ENCODE measurements at places on chromosomes 5 and 9. TPM values are rescaled to one million over a fixed set of nuclear protein-coding genes. Genes with fewer than 3 reads are reported as not detected.

DNA sequence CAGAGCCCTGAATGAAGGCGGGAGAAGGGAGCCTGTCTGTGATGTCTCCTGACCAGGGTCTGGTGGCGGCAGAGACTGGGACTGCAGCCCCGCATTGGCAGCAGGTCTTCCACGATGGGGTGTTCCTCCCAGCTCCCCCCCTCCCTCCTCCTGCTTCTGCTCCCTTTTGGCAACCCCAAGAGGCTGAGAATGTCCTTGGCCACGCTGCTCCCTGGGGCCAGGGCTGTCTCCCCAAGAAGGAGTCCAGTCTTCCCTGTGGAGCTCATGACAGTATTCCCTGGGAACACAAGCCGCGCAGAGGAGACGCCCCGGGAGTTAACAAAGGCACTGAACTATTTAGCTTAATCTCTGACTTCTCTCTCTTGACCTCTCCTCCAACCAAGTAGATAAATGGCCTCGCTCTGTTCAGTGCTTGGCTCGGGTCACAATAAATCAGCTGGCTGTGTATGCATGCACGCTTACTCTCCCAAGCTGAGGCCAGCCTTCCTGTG is 84.0 kb upstream of the NEURL1B start:
- no peaks in the 10 kb centered on the region for H3K27me3 ChIP-seq
- H3K4me3 ChIP-seq: no peak overlapping the region
- no peak for DNase-seq
- no peak overlapping the region for H3K27ac ChIP-seq

GRCh38 chr5:159864885-159865691 is 51.2 kb upstream of the ADRA1B start:
- H3K27me3 ChIP-seq: peaks cover 2% of the 10 kb centered on the region
- no peak for DNase-seq
- no peaks in the 10 kb centered on the region for H3K36me3 ChIP-seq
- H3K4me3 ChIP-seq: no peak overlapping the region
- no peak overlapping the region for H3K27ac ChIP-seq

- no peaks in the 10 kb centered on the region for H3K36me3 ChIP-seq
- H3K4me1 ChIP-seq: no peaks in the 10 kb centered on the region
- no peak overlapping the region for H3K4me3 ChIP-seq
- H3K27ac ChIP-seq: no peak overlapping the region
Measured at GRCh38 chr5:162068412-162068811, 839 bp downstream of the GABRG2 start.

DNA sequence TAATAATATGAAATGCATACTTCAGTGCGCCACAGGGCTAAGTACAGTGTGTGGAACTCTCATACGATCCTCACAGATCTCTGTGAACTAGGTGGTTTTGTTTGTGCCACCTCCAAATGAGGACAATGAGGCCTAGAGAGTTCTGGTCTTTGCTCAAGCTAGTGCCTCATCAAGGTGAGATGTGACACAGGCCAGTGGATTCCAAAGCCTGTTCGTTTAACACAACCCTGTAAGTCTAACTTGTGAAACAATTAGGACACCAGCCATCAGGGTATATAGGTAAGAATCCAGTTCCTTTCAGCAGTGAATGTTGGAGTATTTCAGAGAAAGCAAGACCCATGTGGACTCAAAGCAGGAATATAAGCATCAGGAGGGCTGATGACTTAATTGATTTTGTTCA is 130.7 kb upstream of the GAS1 start:
- no peak overlapping the region for H3K4me3 ChIP-seq
- no peaks in the 10 kb centered on the region for H3K36me3 ChIP-seq
- no peak overlapping the region for H3K27ac ChIP-seq
- H3K4me1 ChIP-seq: no peaks in the 10 kb centered on the region

DNA sequence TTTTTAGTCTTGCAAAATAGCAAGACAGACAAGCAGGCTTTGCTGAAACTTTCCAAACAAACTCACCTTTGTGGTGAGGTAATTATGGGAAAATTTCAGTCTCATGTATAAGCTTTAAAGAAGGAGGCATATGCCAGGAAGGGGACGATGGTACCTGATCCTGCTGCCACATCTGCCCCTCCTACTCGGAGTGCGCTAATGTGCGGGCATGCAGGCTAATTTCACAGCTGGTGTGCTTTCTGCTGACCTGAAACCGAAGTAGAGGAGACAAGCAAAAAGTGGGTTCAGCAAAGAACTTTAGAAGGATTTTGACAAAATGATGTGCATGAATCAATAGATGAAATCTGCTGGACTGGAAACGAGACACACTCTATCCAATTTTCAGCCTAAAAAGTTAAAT is 117.1 kb upstream of the IRX4 start:
- no peak overlapping the region for H3K27ac ChIP-seq
- H3K36me3 ChIP-seq: no peaks in the 10 kb centered on the region
- H3K4me3 ChIP-seq: no peak overlapping the region
- H3K4me1 ChIP-seq: no peaks in the 10 kb centered on the region

DNA sequence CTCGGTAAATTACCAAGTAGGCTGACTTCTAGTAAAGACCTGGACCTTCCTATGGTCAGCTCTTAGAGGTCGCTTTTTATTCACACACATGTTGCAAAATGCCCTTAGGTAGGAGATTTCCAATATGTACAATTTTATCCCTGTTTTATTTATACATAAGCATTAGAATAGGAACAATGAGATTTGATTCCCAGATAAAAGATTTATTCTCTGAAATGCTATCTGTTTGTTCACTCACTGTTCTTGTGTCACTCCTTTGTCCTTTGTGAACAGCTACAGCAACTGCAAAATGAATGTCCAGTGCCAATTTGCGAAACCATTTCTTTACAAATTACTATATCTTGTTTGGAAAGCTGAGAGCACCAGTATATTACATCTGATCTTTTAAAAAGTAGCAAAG is 991.5 kb upstream of the TYRP1 start:
- no peaks in the 10 kb centered on the region for H3K36me3 ChIP-seq
- no peaks in the 10 kb centered on the region for H3K27me3 ChIP-seq
- H3K4me1 ChIP-seq: no peaks in the 10 kb centered on the region
- H3K27ac ChIP-seq: no peak overlapping the region
- no peak overlapping the region for H3K4me3 ChIP-seq

GRCh38 chr5:154753792-154754191 is 1.4 kb upstream of the LARP1 start:
- H3K4me3 ChIP-seq: peak overlapping the region; percentile 65
- no peaks in the 10 kb centered on the region for H3K27me3 ChIP-seq
- H3K36me3 ChIP-seq: peaks cover 3% of the 10 kb centered on the region

- peaks cover 4% of the 10 kb centered on the region for H3K4me1 ChIP-seq
- DNase-seq: no peak
Measured at GRCh38 chr5:180830253-180831138, 27.9 kb upstream of the MGAT1 start.

DNA sequence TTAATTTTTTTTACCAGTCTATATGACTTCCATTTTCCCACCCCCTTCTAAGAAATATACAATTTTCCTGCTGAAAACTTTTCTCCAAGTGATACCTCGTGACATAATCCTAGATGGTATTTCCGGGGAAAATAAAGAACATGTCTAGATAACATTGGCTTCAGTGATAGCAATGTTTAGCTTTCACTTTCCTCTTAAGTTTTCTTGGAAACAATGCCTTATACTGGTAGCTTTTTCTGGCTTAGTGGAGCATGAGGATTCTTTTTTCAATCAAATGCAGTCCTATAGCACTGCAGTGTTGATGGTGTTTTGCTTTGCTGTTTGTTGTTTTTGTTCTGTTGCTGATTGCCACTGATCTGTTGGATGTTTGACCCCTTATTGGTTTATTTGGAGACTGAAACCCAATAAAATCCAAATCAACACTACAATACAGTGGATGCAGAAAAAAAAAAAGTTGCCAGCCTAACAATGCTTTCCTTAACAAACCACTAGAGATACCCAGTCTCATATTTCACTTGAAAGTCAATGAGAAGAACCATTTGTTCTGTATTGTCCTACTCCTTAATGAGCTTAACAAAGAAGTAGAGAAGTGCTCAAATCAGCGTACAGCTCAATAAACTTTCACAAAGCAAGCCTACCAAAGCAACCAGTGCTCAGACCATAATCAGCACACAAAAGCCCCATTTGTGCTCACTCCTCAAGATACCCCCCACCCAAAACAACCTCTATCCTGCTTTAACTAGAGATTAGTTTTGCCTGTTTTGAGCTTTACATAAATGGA is 74.2 kb upstream of the GRAMD2B start:
- DNase-seq: no peak
- H3K4me1 ChIP-seq: peaks cover 3% of the 10 kb centered on the region
- no peaks in the 10 kb centered on the region for H3K27me3 ChIP-seq
- H3K36me3 ChIP-seq: no peaks in the 10 kb centered on the region
- H3K4me3 ChIP-seq: no peak overlapping the region
- H3K27ac ChIP-seq: no peak overlapping the region

- H3K27me3 ChIP-seq: no peaks in the 10 kb centered on the region
- peak; percentile 48 for DNase-seq
- H3K27ac ChIP-seq: no peak overlapping the region
- H3K36me3 ChIP-seq: no peaks in the 10 kb centered on the region
- peaks cover 15% of the 10 kb centered on the region for H3K4me1 ChIP-seq
Measured at GRCh38 chr5:81755320-81755719, 4.4 kb upstream of the SSBP2 start.

DNA sequence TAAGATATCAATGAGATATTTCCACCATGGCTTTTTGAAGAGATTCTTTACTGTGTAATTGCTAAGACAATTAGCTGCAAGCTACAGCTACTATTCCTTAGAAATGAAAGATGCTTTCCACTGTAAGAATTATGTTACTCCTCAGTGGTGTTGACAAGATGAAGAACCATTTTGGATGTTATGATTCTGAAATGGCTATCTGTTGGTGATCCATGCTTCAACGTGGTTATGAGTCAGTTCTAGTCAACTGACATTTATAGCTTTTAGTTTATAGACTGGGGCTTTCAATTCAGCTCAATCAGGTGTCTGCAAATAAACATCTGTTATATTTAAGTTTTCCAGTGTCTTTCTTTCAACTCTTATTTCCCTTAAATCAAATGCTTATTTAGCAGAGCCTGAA is 93.7 kb downstream of the SGCD start:
- DNase-seq: no peak
- no peaks in the 10 kb centered on the region for H3K4me1 ChIP-seq
- no peaks in the 10 kb centered on the region for H3K27me3 ChIP-seq
- H3K36me3 ChIP-seq: no peaks in the 10 kb centered on the region

DNA sequence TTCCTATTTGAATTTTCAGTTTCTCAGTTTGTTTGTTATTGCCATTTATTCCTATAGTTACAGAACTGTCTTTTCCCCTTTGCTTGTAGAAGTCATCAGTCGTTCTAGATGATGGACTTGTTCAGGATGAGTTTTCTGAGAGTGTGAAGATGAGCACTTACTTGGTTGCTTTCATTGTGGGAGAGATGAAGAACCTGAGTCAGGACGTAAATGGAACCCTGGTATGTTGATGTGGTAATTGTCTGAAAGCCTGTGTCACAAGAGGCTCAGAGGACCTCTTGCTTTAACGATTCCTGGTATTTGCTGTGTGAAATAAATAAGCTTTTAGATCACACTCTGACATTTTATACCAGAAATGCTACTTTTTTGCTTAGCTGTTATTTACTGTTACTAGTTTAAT is 50.6 kb downstream of the LNPEP start:
- no peaks in the 10 kb centered on the region for H3K4me1 ChIP-seq
- H3K4me3 ChIP-seq: no peak overlapping the region
- H3K27me3 ChIP-seq: no peaks in the 10 kb centered on the region
- DNase-seq: no peak

DNA sequence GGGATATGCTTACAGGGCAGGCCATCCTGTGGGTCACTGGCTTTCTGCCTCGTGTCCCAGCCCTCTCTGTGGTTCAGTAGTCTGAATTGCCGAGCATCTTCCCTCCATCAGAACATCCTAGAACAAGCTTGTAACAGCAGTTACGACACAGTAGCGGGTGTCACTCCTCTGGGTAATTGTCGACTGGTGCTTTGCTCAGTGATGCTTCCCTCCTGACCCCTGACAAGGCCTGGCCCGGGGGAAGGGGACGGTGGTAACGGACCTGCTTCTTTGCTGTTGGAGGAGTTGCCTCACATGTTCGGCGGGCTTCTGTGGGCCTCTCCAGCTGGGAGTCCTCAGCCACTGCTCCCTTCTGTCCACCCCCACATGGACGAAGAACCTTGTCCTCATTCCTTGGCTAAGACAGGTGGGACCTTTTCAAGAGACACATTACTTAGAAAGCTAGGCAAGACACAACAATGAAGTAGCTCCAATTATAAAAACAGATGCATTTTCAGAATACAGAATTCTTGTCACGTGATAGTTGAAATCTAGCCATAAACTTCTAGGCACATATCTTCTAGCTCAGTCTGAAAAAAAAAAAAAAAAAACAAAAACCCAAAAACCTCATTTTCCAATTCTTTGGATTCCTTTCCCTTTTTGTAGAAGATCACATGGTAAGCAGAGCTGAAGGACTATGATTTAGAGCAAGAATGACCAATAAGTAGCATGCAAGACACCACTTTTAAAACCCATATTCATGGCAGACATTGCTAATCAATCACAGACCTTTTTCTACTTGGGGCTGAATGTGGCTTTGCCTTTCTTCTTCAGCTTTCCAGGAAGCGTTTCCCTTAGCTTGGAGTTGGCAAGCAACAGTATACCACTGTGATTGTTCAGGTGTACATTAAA is 25.0 kb downstream of the HMCN2 start:
- no peak for DNase-seq
- H3K27me3 ChIP-seq: peaks cover 12% of the 10 kb centered on the region
- H3K27ac ChIP-seq: no peak overlapping the region
- no peaks in the 10 kb centered on the region for H3K36me3 ChIP-seq
- H3K4me1 ChIP-seq: no peaks in the 10 kb centered on the region
- H3K4me3 ChIP-seq: no peak overlapping the region

DNA sequence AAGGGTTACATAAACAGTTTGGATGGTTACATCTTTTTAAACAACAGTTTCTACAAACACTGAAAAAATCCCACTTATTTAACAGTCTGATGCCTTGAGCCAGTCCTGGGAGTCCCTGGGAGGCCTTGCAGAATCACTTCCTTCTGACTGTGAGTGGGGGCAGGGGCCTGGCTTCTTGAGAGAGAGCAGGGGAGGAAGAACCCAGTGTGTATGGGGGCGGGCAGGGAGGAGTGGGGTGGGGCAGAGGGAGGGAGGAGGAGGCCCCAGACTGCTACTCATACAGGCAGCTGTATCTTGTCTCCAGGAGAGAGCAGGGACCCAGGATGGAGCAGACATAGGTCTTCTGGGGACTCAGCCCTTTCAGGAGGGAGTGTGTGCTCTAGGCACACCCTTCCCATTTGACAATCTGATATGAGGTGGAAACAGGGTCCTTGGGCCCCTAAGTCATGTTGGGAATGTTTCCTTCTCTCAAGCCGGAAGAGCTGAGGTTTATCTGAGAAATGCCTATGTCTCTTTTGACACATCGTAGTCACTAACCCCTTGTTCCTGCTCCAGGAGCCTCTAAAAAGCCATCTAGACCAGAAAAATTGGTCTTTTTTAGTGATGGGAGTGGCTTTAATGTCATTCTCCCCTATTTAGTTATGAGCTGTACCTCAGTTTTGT is 52.8 kb downstream of the IRF1 start:
- H3K36me3 ChIP-seq: no peaks in the 10 kb centered on the region
- no peak overlapping the region for H3K27ac ChIP-seq
- H3K27me3 ChIP-seq: no peaks in the 10 kb centered on the region
- no peaks in the 10 kb centered on the region for H3K4me1 ChIP-seq
- H3K4me3 ChIP-seq: no peak overlapping the region
- DNase-seq: no peak

TSSK1B gene
- not detected for total RNA-seq

TLR4 gene
- total RNA-seq: 0.33 TPM

GLRA1 gene
- not detected for total RNA-seq

NEURL1B gene
- 5.3 TPM for total RNA-seq

GLRX gene
- total RNA-seq: 5.8 TPM
